Muscle of leg (tissue), 16 donors: ENCODE measurements at places on chromosomes 16 and 17. TPM values are rescaled to one million over a fixed set of nuclear protein-coding genes. Genes with fewer than 3 reads are reported as not detected.

- DNase-seq: peak; percentile 27
These were observed 1.0 kb downstream of the ITGA3 start for GRCh38 chr17:50056961-50057330.

DNA sequence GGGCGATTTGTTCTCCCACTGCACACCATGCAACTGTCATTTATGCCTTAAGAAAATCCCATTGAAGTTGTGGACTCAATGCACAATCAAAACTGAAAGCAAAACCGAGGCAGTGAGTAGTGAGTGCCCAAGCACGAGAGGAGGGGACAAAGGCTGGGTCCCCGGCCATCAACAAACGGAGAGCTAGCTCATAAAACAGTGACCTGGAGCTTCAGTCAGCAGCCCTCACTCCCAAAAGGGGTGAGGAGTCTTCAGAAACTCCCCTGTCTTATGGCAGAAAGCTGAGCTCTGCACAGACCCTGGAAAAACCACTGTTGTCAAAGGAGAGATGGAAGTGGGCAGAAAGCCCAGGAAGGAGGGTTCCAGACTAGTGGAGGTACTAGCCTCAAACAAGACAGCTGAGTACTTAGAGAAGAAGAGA is 96.9 kb downstream of the ADCY9 start:
- peak; percentile 43 for DNase-seq

- peak; percentile 79 for DNase-seq
These were observed 2.2 kb upstream of the ATP6V0A1 start for GRCh38 chr17:42456223-42457106.

- no peak for DNase-seq
These were observed 28.8 kb upstream of the ABCC11 start for GRCh38 chr16:48276102-48276501.

GRCh38 chr16:85136213-85136701 is 24.0 kb upstream of the CIBAR2 start:
- peak; percentile 92 for DNase-seq

GRCh38 chr16:9904526-9904925 is 277.7 kb downstream of the GRIN2A start:
- no peak for DNase-seq

DNA sequence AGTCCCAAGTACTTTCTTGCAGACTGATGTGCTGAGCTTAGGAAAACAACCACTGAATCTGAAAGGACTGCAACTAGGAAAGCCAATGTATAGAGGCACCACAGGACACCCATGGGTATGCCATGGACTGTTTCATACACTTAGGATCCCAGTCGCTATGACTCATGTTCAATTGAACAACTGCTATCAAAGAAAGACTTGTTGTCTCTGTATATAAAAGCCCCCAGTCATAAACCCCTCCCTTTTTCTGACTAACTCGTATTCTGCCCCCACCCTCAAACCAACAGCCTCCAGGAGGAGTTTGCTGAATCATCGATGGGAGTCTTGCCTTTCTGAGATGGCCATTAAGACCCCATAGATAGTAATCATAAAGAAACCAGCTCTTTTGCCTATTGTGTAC is 205.4 kb downstream of the ANKFN1 start:
- no peak for DNase-seq

- DNase-seq: no peak
These were observed 23.6 kb downstream of the INTS2 start for GRCh38 chr17:61904094-61904710.

DNA sequence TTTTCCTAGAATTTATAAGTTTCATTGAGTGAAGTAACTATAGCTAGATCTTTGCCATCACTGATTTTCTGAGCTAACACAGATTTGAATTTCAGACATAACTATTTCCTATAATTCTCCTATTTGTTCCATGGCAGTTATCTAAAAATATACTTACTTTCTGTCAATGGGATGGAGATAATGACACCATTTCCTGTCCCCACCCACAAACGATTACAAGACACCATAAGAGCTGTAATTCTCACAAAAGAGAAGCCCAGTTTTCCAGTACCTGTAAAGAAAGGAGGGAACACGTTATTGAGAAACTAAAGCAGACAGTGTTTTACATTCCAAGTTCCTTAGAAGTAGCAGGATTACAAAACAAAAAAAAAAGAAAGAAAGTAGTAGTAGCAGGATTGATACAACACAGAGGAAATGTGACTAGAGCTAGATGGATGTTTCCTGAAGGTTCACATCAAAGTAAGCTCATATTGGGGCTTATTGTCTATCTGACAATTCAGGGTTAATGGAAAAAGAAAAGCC is 110.9 kb upstream of the TOB1 start:
- peak; percentile 34 for DNase-seq

GRCh38 chr17:34797720-34798119 is 163.5 kb downstream of the CCT6B start:
- peak; percentile 47 for DNase-seq

GRCh38 chr16:64880994-64881393 is 240.9 kb downstream of the CDH11 start:
- no peak for DNase-seq

DNA sequence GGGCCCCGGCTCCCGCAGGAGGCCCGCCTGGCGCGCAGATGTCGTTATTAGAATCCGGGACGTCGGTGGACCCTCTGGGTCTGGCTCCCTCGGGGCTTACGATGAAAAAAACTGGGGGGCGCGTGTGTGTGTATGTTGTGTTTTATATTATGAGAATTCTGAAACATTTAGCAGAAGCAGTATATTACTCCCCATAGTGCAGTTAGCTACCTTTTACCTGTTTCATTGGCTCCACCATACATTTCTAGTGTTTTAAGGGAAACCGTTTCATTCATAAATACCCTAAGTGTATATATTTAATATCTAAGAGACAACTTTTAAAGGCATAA is 486 bp upstream of the DNAJA2 start:
- no peak for DNase-seq

GRCh38 chr17:61389670-61390478 is 9.8 kb upstream of the TBX2 start:
- DNase-seq: peak; percentile 64

- DNase-seq: no peak
These were observed 1.9 kb downstream of the BAIAP3 start for GRCh38 chr16:1335211-1335971.

GRCh38 chr17:40113907-40114245 is 7.9 kb upstream of the MSL1 start:
- peak; percentile 80 for DNase-seq

DNA sequence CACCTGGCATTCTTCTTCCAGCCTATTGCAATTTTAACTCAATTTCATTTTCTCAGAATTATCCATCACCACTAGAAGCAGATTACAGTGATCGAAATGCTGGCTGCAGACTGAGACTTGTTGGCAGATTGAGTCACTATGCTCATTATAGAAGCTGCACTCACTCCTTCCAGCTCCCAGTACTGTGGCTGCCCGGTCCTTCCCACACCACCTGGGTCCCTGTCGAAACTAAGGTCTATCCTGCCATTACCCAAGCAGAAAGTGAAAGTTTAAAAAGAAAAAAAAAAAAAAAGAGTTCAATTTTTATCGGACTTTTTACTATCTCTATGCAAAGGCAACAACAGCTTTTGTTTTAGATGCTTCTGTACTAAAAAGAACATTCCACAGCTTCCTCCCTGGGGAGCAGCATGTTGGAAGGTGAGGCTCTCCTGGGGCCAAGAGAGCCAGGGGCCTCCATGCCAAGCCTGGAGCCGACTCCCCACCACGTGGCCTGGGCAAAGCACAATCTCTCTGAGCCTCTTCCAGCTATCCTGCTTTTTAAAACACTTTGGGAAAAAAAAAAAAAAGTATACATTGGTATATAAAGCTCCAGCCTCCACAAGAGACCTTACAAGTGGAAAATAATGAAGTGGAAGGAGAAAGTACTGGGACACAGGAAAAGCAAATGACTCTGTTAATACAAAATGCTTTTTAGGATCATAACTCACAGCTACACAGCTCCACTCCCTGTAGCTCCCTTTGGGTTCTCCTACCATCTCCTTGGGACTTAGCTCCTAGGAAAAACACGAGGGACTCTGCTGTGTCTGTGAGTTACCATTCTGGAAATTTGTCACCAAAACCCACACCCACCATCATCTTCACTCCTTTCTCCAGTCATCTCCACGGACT is 77.8 kb downstream of the USP31 start:
- DNase-seq: peak; percentile 53

DNA sequence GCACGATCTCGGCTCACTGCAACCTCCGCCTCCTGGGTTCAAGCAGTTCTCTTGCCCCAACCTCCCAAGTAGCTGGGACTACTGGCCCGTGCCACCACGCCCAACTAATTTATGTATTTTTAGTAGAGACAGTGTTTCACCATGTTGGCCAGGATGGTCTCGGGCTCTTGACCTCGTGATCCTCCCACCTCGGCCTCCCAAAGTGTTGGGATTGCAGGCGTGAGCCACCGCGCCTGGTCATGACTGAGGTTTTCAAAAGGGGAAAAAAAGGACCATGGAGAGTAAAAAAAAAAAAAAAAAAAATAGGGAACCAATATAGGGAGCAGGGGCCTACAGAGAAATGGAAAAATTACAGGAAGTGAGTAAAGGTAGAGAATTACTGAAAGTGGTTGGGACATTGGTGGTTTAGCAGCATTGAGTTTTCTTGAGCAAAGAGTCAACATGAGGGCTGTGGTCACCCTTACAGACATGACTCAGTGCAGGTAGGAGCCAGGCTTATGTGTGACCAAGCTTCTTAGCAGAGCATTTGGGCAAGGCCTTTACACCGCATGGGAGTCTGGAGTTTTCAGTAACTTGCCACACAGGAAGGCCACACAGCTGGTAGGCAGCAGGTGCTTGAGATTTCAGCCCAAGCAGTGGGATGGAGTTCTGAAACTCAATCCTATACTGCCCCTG is 447.3 kb downstream of the HS3ST3B1 start:
- DNase-seq: no peak

- no peak for DNase-seq
These were observed 7.0 kb downstream of the PDF start for GRCh38 chr16:69323415-69323814.

MYO15A gene
- polyA plus RNA-seq: 0.75 TPM

DOC2B gene
- polyA plus RNA-seq: 4.1 TPM

ADGRG3 gene
- 0.16 TPM for polyA plus RNA-seq

MAP2K6 gene
- polyA plus RNA-seq: 16.9 TPM
